Stimulated activated CD8-positive, alpha-beta memory T cell treated with anti-CD3 and anti-CD28 coated beads, Interleukin-4, amount 100 ng/mL, for 1 hour (primary cell): ENCODE measurements at places on chromosomes 13 and 19.

DNA sequence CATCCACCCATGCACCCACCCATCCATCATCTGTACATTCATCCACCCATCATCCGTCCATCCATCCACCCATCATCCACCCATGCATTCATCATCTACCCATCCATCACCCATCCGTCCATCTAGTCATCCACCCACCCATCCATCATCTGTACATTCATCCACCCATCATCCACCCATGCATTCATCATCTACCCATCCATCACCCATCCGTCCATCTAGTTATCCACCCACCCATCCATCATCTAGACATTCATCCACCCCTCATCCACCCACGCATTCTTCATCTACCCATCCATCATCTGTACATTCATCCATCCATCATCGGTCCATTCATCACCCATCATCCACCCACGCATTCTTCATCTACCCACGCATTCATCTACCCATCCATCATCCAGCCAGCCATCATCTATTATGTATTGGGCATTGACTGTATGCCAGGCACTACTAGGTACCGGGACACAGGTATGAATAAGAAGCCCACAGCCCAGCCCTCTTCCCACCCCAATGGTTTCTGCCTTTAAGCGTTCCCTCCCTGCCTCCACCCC, 16.7 kb upstream of the GALP start:
- DNase-seq, result no peak

- no peak for DNase-seq
Measured at GRCh38 chr13:39347926-39348901, 254.8 kb downstream of the LHFPL6 start.

- no peak for DNase-seq
Measured at GRCh38 chr19:2043251-2043641, 7.8 kb downstream of the MKNK2 start.

- DNase-seq, result no peak
Measured at GRCh38 chr19:47109541-47110375, 3.8 kb downstream of the ZC3H4 start.

GRCh38 chr13:27639186-27639585, 17.5 kb downstream of the POLR1D start:
- DNase-seq, result no peak

DNA sequence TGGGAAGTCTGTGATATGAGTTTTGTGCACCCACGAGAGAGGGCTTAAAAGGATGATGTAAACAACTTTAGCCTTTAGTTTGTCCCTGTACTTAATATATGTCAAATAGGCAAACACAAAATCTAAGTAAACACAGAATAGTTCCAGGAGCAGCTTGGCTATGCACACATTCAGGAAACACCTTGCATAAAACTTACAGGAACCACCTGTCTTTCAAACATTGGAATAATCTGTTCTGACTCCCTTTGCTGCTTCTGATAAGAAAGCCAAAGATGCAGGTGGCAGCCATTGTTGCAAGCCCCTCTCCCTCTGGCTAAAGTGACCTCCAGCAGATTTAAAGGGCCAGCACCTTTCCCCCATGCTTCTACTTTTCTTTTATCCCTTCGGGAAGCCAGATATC, 4.7 kb downstream of the EEF1AKMT1 start:
- DNase-seq, result no peak

- peak; percentile 2 for DNase-seq
Measured at GRCh38 chr19:53772943-53773342, 51.2 kb downstream of the NLRP12 start.

DNA sequence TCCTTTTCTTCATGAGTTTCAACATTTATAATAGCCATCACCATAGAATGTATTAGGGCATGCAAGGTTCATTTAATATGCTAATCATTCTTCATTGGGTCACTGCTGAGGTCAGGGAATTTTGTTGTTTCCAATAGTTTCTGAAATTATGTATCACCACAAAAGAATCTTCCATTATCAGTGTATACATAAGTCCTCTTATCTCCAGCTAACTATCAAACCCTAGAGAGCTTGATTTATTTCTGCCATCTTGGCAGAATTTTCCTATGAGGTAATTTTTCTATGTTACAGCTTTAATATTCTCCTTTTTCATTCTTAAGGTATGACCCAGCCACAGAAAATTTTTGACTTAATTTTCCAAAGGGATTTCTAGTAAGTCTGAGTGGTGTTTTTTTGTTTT, 415.0 kb upstream of the SLITRK1 start:
- DNase-seq, result no peak

DNA sequence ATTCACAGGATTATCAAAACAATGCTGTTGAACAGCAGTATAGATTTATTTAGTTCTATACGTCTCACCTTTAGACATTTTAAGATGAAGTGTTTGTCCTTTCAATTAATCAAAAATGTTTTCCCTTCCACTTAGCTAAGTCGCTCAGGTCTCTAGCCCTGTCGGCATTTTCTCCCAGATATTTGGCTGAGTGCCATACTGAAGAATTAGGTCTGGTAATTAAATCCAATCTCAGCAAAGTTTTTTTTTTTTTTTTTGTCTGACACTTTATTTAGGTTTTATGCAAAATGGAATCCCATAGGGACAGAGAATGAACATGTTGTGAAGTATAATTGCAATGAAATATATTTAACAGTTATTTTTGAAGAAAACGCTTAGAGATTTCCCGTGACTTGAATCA, 44.1 kb downstream of the RFC3 start:
- DNase-seq, result no peak

DNA sequence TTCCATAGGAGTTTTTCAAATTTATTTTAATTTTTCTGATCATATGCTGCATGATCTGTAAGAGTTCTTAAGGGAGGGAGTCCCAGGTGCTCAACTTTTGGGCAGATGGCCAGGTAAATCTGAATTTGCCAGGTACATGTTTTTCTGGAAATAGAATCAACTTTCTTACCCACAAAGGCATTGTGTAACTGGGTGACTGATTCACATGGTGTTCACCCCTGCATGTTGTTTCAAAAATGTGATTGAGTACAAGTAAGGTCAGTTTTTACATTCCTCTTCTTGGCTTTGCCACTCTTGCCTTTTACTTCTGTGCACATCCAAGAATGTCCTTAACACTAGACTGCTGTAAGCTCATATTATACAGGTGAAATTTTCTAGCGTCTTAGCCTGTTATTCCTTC, 30.4 kb downstream of the RB1 start:
- no peak for DNase-seq

DNA sequence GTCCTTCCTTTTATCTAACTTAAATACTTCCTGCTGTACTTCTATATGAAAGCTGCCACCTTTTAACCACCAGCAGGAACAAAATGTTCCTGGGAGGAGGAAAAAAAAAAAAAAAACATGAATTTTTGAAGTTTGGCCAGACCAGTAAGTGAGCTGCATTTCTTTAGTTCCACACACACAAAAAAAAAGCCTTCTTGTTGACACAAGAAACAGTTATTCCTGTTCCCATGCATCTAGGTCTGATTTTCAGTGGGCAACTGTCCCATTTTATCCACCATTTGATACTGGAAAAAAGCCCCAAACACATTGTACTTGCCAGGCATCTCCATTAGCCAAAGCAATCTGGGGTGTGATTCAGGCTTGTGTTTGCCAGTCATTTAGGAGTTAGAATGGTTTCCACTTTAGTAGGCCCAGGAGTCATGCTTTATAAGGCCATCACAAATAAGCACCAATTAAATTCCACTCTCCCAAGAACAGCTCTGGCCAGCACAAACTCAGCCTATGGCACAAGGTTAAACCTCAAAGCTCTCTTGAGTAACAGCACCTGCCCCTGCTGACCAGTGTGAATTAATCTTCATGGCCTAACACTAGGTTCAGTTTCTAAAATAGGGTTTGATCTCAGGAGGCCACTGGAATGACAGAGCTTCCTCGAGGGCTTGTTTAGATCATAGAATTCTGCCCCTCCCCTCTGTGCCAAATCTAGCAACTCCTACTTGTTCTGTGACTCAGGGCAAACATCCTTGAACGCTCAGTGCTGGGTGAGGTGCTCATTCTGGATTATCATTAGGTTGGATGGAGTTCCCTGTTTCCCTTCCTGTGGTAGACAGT, 67.1 kb downstream of the NUFIP1 start:
- DNase-seq, result no peak
